ENCODE measurements at places on chromosomes 3 and 15. TPM values are rescaled to one million over a fixed set of nuclear protein-coding genes. Genes with fewer than 3 reads are reported as not detected.

Gene DAZL
- 0.18 TPM for total RNA-seq

Gene LDHAL6B
- total RNA-seq = not detected

Gene CHST2
- 3.0 TPM for total RNA-seq

Gene RTP4
- total RNA-seq = 2.4 TPM

Gene THRB
- not detected for total RNA-seq

Gene PPM1L
- 4.4 TPM for total RNA-seq

Gene RTP1
- not detected for total RNA-seq

Gene AGTR1
- total RNA-seq = not detected

Gene ZBED2
- total RNA-seq = 547 TPM

Gene DUOXA1
- total RNA-seq = 0.09 TPM

- DNase-seq = no peak
These were observed 47.1 kb upstream of the AKAP13 start for GRCh38 chr15:85333132-85333831.

GRCh38 chr15:78396976-78397375 lies 41.0 kb upstream of the IREB2 start:
- DNase-seq = no peak

GRCh38 chr3:52483577-52484381 lies 11.4 kb upstream of the STAB1 start:
- no peak for DNase-seq

DNA sequence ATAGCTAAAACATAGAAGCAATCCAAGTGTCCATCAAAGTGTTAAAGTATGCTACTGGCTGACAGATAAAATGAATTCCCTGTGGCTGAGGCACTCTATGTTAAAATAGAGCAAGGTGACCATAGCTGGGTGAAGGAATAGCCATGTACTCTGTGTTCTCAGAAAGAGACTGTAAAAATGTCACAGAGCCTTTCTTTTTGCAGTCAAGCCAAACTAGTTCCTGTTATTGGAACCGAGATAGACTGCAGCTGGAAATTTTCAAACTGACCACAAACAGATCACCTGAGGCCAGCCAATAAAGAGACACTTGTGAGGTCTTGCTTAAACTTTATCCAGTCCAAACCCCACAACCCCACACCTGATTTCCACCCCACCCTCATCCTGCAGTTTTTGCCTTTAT lies 422.8 kb upstream of the NAALADL2 start:
- no peak for DNase-seq

DNA sequence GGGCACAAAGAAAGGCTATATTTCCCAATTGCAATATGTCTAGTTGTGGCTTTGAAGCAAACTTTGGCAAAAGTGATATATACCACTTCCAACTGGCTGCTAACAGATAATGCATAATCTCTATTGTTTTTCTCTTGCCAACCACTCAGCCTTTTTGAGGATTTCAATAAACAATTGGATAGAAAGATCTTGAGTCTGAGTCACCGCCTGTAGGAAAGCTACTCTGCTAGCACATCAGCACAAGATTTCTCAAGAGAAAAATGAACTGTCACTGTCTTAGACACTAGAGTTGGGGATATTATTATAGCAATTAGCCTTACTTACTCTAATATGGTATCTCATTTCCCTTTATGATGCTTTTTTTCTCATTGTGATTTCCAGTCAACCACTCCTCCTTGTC lies 119.7 kb downstream of the SST start:
- no peak for DNase-seq

DNA sequence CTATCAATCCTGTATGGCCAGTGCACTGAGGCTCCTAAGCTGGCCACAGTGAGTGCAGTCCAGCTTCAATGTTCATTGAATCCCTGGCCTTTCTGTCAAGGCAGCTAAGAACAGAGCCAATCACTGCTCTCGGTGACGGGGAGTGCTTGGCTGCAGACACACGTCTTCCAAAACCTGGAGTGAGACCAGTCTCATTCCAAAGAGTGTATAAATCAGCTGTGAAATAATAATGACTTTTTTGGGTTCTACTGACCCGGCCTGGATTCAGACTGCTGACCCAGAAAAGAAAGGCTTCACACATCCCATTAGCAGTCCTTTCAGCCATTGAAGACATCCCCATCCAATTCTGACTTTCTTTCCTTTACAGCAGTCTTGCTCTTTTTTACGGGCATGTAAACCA lies 665.5 kb downstream of the GBE1 start:
- no peak for DNase-seq

GRCh38 chr3:192830291-192831110 lies 87.2 kb downstream of the MB21D2 start:
- DNase-seq = no peak

DNA sequence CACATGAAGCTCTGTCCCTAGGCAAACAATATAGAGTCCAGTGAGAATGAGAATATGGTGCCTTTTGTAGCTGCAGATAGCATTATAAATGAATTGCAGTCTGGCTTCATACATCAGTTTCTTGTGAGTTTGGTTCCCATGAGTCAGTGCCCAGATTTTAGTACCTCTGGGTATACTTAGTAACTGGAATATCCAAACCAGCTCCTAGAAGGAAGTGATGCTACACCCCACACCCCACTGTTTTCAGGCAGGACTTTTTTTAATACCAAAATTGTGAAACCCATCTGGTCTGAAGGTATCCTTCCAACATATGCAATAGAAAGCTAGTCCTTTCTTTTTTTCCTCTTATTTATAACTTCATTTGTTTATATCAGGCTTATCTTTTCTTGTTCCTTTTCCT lies 42.1 kb upstream of the FOXP1 start:
- DNase-seq = no peak

DNA sequence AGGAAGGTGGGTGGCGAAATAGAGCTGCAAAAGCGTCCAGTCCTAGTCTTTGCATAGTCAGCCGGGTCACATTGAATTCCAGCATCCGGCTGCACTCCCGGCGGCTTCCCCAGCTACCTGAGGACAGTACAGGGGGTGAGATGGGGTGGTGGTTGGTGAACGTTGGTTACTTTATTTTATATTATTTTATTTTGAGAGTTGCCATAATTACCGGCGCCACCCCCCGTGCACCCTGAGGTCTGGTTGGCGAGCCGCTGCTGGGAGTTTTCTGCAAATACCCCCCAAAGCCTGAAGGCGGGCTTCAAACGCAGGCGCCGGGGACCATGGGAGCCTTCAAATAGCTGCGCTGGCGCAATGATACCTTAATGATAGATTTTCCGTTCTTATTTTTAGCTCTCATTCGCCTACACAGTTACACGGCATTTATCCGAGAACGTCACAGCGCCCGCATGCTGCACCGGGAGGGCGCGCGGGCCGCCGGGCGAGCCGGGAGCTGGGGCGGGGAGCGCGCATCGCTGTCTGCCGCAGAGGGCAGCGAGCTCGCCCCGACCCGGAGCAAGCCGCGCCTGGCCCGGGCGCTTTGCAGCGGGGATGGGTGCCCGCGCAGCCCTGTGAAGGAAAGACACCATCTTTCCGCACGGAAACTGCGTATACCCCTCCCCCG lies 756 bp upstream of the RASGRF1 start:
- DNase-seq = no peak

- no peak for DNase-seq
These were observed 372.3 kb upstream of the IL12A start for GRCh38 chr3:159616234-159616825.

DNA sequence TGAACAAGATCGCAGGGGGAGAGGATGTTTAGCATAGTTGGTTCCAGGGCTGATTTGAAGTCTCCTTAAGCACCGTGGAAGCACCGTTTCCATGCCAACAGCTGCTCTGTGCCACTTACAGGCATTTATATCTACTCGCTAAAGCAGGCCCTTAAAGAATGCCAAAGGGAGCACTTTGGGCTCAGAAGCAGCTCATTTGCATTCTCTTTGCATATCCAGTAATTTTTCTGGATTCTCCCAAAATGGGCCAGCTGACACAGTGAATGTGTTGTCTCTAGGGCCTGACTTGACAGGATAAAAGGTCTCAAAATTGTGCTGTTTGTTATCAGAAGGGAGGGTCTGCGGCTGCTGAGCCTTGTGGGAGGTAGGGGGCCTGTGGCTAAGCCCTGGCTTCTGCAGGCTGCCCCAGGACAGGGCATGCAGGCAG lies 138.6 kb downstream of the FBLN2 start:
- DNase-seq = no peak

- no peak for DNase-seq
These were observed 400.0 kb downstream of the FOXP1 start for GRCh38 chr3:71183549-71183948.

GRCh38 chr3:118501152-118501551 lies 533.5 kb downstream of the IGSF11 start:
- DNase-seq = no peak

DNA sequence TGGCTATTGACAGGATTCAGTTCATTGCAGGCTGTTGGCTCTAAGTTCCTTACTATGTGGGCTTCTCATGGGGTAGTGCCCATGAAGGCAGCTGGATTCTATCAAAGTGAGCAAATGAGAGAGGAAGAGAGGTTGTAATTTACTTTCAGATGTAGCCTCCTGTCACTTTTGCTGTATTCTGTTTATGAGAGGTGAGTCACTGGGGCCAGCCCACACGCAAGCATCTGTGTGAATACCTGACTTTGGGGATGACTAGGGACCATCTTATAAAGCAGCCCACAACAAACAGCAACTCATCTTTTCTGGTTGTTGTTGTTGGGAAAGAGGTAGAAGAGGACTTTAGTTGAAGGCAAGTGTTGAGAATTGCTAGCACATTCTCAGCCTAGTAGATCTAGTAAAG lies 506.3 kb upstream of the GRM7 start:
- DNase-seq = no peak

- DNase-seq = no peak
These were observed 420.9 kb downstream of the MAGI1 start for GRCh38 chr3:65617787-65618186.

GRCh38 chr3:146214493-146214892 lies 36.4 kb downstream of the PLSCR4 start:
- no peak for DNase-seq

GRCh38 chr3:172159962-172160538 lies 120.7 kb downstream of the FNDC3B start:
- DNase-seq = no peak

- DNase-seq = no peak
These were observed 231.4 kb downstream of the LRRN1 start for GRCh38 chr3:4030624-4031023.

- DNase-seq = no peak
These were observed 60.5 kb upstream of the CTDSPL2 start for GRCh38 chr15:44366971-44367370.

DNA sequence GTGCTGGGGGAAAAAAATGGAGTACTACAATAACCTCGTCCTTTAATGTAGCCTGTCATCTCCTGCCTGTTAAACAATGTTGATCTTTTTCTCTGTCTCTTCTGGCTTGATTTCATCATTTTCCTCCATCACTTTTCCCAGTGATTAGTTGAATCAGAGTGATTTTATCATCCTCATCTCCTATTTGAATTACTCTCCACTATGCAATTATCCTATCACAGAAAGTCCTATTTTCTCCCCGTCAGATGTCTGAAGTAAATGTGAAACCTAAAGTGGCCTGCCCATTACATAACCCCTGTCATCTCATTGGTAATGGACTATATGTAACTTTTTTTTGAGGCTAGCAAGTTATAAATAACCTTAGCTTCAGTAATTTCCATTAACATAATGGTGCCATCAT lies 201.8 kb downstream of the CACNA2D3 start:
- DNase-seq = no peak

GRCh38 chr15:94015324-94015723 lies 216.0 kb upstream of the MCTP2 start:
- DNase-seq = no peak

DNA sequence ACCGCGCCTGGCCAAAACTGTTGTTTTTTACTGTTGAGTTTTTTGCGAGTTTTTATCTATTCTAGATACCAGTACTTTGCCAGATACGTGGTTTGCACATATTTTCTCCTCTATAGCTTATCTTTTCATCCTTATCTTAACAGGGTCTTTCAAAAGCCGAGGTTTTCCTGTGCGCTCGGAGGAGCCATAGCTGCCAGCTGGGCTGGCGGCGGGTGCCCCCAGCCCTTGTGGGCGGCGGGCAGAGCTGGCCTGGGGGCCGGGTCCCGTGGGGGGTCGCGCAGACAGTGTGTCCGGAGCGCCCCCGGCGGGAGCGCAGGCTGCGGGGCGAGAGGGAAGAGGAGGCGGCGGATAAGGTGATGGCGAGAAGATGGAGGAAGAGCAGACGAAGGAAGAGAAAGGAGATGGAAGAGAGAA lies 11.1 kb upstream of the EIF4A2 start:
- no peak for DNase-seq
